ENCODE measurements at places on chromosomes 6 and 20. TPM values are rescaled to one million over a fixed set of nuclear protein-coding genes. Genes with fewer than 3 reads are reported as not detected.

- H3K27me3 ChIP-seq = no peaks in the 10 kb centered on the region
- no peaks in the 10 kb centered on the region for H3K4me1 ChIP-seq
- H3K27ac ChIP-seq = no peak overlapping the region
- H3K4me3 ChIP-seq = no peak overlapping the region
These were observed 14.2 kb downstream of the PXDC1 start for GRCh38 chr6:3737149-3737830.

The TNXB gene
- 18.6 TPM for polyA plus RNA-seq

- H3K4me3 ChIP-seq = no peak overlapping the region
- H3K4me1 ChIP-seq = no peaks in the 10 kb centered on the region
- H3K36me3 ChIP-seq = no peaks in the 10 kb centered on the region
- H3K27ac ChIP-seq = no peak overlapping the region
These were observed 36.8 kb upstream of the IRF4 start for GRCh38 chr6:354631-355280.

The RIPPLY2 gene
- 9.4 TPM for polyA plus RNA-seq

- no peaks in the 10 kb centered on the region for H3K36me3 ChIP-seq
- no peak overlapping the region for H3K27ac ChIP-seq
- peaks cover 27% of the 10 kb centered on the region for H3K4me1 ChIP-seq
- DNase-seq = no peak
- H3K27me3 ChIP-seq = no peaks in the 10 kb centered on the region
These were observed 170.0 kb downstream of the FOXA2 start for GRCh38 chr20:22414305-22414742.

- DNase-seq = no peak
- no peak overlapping the region for H3K27ac ChIP-seq
- H3K27me3 ChIP-seq = no peaks in the 10 kb centered on the region
- H3K4me3 ChIP-seq = no peak overlapping the region
- no peaks in the 10 kb centered on the region for H3K36me3 ChIP-seq
These were observed 3.7 kb downstream of the FBXO5 start for GRCh38 chr6:152979116-152979515.

The RAB5IF gene
- polyA plus RNA-seq = 31.8 TPM
